ENCODE measurements at places on chromosomes 13 and 19.

DNA sequence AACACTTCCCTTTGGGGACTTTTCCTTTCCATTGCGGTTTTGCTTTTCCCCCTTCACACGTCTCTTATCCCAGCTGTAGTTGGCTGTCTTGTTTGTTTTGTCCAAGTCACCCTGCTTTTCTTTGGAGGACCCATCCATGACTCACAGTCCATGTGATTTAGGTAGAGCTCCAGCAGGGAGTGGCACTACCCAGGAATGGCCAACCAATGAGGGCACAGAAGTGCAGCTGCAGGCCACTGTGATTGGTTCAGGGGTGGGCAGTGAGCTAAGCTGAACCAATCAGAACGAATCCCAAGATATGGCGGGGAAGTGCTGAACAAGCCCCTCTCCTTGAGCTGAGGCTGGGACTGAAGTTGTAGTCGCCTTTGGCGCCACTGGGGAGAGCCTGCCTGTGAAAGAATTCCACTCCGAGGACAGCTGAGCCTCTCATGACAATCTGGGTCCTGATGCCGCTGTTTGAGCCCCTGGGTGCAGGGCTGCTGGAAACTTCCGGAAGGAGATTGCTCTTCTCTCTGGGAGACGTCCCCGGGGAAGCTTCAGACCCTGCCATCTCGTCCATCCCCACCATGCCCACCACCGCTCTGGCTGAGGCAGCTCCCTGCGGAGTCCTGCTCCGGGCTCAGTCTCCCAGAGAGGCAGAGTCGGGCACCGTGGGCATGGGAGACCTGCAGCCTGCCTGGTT lies 62.9 kb upstream of the URI1 start:
- DNase-seq: no peak

GRCh38 chr13:32751340-32751739 lies 165.1 kb downstream of the PDS5B start:
- DNase-seq: no peak

GRCh38 chr13:78428646-78429045 lies 174.7 kb downstream of the POU4F1 start:
- DNase-seq: no peak

GRCh38 chr19:30136611-30137195 lies 194.7 kb downstream of the URI1 start:
- no peak for DNase-seq

GRCh38 chr13:59706101-59706976 lies 457.4 kb downstream of the DIAPH3 start:
- DNase-seq: no peak

DNA sequence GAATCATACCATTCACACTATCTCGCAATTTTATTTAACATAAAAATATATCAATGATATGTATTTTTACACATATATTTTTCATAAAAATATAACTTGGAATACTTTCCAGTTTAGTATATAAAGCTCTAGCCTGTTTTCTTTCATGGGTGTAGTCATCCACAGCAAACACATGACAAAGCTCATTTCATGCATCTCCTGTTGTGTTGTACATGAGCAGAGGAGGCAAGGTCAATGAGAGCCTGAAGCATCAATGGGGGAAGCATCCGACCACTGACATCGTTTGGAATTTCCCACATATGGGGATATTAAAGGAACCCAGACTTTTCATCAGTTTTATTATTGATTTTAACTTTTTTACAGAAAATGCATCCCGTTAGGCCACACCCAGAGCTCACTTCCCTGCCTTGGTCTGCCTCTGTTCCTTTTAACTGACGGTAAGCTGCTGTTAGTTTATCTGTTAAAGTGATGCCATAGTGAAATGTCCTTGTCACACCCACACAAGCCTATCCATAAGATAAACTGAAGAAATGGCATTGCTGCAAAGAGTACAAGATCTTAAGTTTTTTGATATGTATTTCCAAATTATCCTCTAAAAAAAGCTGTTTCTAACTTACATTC lies 44.0 kb downstream of the MIPEP start:
- no peak for DNase-seq

- DNase-seq: no peak
Observed at GRCh38 chr13:73987618-73988017, 146.6 kb downstream of the KLF12 start.

DNA sequence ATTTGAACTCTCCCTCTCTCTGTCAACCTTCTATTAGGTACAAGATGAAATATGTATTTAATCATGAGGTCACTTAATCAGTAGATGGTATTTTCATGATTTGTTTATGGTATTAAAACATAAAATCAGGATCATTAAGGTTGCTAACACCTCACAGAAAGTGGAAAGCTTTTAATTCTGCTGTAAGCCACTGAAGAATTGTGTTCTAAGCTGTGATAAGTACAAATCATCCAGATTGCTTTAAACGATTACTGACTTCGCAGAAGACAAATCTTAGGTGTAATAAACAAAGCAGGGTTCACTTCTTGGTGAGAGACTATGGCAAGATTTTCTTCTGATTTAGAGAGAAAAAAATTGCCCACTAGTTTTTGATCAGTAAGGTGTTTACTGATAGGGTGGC lies 214.5 kb downstream of the ABCC4 start:
- no peak for DNase-seq

GRCh38 chr13:23069566-23069965 lies 111.2 kb upstream of the SGCG start:
- DNase-seq: no peak

DNA sequence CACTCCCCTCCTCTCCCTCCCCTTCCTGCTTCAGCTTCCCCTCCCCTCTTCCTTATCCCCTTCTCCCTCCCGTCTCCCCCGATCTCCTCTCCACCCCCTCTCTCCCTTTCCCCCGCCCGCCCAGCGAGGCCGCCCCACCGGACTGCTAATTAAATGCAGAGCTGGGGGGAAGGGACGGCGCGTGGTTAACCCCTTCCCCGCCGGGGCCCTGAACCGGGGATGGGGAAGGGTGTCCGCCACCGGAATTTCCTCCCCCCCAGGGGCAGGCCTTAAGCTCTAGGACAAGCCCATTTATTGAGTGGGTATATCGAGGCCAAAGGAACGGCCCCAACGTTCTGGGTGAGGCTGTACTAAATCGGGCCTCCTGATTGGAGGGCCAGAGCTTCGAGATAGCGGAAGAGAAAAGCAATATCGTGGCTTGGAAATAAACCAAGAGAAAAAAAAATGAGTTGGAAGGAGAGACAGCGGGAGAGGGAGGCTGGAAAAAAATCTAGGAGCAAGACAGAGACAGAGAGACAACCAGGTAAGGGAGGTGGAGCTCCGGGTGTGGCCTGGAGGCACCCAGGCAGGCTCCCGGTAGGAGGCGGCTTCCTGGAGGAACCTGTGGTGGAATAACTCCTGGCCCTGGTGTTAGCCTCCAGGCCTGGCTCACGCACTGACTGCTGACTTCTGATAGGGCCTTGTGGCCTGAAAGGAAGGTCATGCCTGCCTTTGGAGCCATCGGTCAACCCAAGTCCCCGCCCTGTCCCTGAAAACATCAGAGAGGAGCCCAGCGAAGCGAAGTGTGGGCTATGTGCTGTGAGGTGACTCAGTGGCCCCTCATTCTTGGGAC lies 11.6 kb upstream of the JUND start:
- DNase-seq: peak; percentile 77

DNA sequence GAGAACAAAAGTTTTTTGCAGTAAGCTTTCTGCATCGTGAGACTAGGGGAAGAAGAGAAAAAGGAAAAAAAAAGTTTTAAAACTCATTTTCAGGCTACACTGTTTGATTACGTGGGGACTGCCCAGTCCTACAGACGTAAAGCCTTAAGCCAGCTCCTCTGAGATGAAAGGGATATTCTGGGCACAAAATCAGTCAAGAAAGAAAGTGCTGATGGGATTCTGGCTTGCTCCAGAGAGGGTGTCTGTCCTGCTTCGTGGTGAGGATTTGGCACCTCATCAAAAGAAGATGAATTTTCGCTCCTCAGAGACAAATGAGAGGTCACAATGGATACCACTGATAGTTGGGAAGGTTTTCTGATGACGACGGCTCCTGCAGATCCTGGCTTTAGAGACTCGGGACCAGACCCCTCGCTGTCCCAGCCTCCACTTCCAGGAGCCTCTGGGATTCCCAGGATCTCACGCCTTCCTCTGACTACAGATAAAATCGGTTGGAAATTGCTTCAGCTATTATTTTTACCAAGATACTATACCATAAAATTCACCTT lies 9.7 kb downstream of the TEX29 start:
- DNase-seq: no peak

- no peak for DNase-seq
Observed at GRCh38 chr13:76892488-76892887, 6.3 kb upstream of the KCTD12 start.

GRCh38 chr13:98188544-98189166 lies 11.6 kb upstream of the RNF113B start:
- no peak for DNase-seq

DNA sequence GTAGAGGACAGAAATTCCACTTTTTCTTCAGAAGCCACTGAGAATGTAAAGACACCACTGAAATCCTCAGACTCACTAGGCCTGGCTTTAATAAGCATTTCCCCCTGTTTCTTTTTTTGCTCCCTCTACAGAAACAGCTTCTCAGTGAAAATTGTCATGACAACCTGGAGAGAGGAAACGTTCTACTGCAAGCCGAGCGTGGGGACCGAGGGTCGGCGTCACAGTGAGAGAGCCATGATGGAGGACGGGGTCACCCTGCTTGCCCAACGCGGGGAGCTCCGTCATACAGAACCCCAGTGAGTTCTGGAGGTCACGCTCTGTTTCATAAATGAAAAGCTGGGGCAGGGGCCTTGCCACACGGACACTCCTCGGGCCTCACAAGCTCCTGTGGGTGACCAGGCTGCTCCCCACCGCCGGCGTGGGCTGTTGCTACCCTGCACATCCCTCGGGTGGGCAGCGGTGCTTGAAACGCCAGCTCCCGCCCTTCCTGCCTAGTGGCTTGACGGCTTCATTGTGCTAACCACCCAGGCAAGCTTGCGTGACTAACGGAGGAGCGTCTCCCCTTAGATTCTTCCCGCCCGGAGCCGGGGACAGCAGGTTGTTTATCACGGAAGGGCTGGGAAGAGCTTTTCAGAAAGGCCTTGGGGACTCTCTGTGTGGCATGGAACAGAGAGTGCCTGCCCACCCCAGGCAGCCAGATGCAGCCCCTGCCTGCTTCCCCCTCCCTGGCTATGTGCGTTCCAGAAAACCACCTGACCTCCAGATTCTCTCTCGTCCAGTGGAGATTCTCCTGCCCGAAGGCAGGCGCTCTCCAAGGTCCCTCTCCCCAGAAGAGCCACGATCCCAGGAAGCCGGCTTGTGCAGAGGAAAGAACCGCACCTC lies 153.6 kb downstream of the KATNAL1 start:
- no peak for DNase-seq

- DNase-seq: no peak
Observed at GRCh38 chr19:6322284-6322683, 11.1 kb downstream of the ACER1 start.

GRCh38 chr13:46615888-46616531 lies 63.0 kb downstream of the LRCH1 start:
- peak; percentile 40 for DNase-seq

- DNase-seq: no peak
Observed at GRCh38 chr13:79939689-79940088, 401.2 kb downstream of the SPRY2 start.

DNA sequence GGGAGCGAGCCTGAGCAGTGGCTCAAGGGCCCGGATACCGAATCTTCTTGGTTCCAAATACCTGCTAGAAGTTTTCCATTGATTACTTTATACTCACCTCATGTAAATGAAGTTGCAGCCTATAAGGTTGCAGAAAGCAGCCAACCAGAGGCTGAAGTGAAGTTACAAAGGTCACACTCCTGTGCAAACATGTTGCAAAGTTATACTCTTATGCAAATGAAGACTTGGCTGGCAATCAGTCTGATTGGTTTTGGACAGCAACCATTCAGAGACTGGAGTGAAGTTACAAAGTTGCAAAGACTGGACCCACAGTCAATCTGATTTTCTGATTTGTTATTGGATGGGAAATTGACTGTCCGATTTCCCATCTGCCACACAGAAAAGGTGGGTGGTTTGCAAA lies 152.5 kb downstream of the GGACT start:
- DNase-seq: no peak

DNA sequence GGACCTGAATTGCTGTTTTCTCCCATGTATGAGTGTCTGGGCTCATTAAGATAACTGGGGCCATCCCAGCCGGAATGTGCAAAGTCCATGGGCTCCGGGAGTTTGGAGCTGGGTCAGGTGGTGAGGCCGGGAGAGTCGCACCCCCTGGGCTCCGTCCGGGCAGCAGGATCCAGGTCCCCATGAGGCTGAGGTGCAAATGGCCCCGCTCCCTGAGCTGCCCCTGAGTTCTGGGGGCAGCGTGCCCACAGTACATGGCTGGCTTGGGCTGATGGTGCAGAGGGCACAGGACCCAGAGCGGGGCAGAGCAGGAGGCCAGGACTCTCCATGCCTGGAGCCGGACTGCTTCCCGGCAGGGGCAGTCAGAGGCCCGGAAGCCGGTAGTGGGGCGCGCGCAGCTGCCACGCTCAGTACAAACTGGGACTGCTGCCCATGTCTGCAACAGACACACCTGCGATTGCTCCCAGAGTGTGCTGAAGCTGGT lies 136.0 kb downstream of the KDM4B start:
- DNase-seq: no peak

DNA sequence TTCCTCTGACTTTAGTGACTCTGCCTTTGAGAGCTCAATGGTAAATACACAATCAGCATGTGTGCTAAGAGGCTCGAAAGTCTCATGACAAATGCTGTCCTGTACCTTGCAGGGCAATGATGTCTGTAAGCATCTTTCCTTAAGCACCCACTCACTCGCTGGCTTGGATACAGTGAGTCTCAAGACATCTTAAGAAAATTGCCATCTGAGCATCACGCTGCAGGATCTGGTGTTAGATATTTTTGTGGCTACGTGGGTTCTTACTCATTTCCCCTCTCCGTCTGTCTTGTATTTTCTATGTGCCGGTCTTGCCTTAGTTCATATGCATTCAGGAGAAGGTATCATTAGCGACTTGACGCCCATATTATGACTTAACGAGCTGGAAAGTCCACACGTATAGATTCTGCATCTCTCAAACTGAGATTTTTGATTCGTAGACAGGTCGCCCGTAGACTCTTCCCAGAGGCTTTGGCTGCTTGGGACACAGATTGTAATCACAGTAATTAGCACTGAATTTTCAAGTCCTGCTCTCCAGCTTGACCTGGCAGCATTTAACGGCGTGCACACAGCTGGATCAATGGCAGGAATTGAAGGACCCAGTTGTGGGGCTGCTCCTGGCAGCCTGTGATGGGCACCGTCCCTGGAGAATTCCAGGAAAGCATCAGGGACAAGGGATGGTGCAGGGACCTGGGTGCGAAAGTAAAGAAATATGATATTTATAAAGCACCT lies 231.2 kb downstream of the ZIC5 start:
- no peak for DNase-seq
